ENCODE measurements at places on chromosomes 1 and 21. TPM values are rescaled to one million over a fixed set of nuclear protein-coding genes. Genes with fewer than 3 reads are reported as not detected.
A peak's percentile ranks its signal among the peaks of the same experiment; 100 is the strongest.

GRCh38 chr1:147719711-147720225, 40.6 kb downstream of the GJA5 start:
- no peaks in the 10 kb centered on the region for H3K4me1 ChIP-seq
- H3K27me3 ChIP-seq: no peaks in the 10 kb centered on the region
- H3K27ac ChIP-seq: no peak overlapping the region
- no peak for DNase-seq
- no peaks in the 10 kb centered on the region for H3K36me3 ChIP-seq
- no peak overlapping the region for H3K4me3 ChIP-seq

DNA sequence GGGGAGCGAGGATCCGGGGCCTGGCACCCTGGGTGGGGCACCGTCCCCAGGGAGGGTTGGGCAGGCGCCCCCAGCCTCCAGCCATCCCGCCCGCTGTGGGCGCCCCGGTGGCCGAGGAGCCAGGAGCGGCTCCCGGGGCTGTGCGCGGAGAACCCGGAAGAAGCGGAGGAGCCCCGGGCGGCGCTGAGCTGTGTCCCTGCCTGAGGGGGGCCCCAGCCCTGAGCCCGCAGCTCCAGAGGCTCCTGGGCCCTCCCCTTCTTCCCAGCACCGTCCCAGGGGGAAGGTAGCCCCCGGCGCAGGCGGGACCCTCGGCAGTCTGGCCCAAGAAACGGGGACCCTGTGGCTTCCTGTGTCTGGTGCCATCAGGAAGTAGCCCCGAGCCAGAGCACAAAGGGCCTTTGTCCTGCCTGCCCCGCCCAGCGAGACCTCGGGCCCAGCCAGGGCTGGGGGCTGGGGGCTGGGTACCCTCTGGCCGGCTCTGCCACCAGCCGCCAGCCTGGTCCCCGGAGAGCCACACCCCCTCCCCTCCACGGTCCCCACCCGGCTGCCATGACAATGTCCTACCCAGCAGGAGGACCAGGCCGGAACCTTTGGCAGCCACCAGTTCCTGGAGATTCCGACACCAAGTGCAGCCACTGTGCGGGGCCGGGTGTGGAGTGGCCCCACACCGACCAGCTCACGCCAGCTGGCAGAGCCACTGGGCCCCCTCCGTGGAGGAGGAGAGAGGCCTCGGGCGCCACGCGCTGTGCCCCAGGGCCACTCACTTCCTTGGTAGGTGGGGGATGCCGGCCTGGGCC, 15.6 kb upstream of the TTLL10 start:
- DNase-seq: no peak
- H3K4me3 ChIP-seq: peak overlapping the region; percentile 79
- H3K27ac ChIP-seq: peak overlapping the region; percentile 84
- H3K4me1 ChIP-seq: peaks cover 11% of the 10 kb centered on the region
- H3K36me3 ChIP-seq: no peaks in the 10 kb centered on the region

DNA sequence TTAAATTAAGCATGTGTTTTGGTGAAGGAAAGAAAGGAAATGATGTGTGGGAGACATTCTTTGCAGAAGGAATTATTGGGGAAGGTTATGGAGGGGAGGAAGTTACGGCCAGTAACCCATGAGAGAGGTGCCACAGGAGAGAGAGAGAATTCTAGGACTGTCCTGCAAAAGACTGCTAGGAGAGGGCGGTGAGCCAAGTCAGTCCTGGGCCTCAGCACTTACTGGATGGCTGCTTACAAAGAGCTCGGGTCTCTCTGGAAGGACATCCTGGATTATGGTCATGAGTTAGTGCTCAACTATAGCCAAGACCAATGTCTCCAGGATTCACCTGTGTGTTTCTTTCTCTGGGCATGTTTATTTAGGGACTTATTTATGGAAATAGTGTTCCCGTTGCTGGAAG, 74.4 kb upstream of the HSD17B7 start:
- peak overlapping the region; percentile 37 for H3K27ac ChIP-seq
- peaks cover 62% of the 10 kb centered on the region for H3K4me1 ChIP-seq
- peaks cover 3% of the 10 kb centered on the region for H3K36me3 ChIP-seq
- H3K4me3 ChIP-seq: no peak overlapping the region
- no peaks in the 10 kb centered on the region for H3K27me3 ChIP-seq
- DNase-seq: no peak

GRCh38 chr1:237717106-237717505, 173.6 kb downstream of the ZP4 start:
- no peaks in the 10 kb centered on the region for H3K4me1 ChIP-seq
- H3K36me3 ChIP-seq: no peaks in the 10 kb centered on the region
- no peak overlapping the region for H3K4me3 ChIP-seq
- H3K27ac ChIP-seq: no peak overlapping the region

- DNase-seq: no peak
- H3K27ac ChIP-seq: no peak overlapping the region
- H3K27me3 ChIP-seq: no peaks in the 10 kb centered on the region
- no peak overlapping the region for H3K4me3 ChIP-seq
- H3K36me3 ChIP-seq: no peaks in the 10 kb centered on the region
- H3K4me1 ChIP-seq: no peaks in the 10 kb centered on the region
These were observed 65.9 kb downstream of the CLIC6 start for GRCh38 chr21:34734696-34735095.

DNA sequence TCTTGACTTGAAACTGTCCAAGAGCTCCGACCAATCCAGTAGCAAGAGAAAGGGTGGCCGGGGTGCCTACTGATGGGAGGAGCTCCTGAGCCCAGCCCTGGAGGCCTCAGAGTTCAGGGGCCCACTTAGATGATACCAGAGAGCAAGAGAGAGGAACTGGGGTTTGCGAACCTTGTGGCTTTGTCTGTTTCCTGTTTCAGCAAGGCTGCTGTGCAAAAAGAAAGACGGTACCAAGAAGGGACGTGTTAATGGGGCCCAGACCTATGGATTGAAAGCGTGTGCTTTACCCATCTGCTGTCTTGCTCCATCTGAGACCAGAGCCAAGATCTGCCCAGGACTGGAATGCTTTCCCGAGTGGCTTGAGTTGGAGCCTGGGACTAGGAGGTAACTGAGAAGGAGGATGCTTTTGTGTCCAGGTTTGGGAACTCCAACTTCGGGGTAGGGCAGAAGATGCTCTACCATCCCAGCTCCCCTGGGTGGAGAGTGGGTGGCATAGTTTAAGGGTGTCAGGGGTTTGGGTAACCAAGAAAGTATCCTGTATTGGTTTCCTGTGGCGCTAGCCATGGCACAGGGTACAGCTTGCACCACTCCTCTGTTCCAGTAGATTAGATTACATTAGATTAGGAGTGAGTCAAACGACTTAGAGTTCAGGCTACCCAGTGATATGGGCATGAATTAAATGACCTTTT, at the start of gene TRAF3IP3:
TRAF3IP3 (plus strand) TSS at position 128 of the 689 bp plus-strand sequence. CDS start 3,987 bp downstream, outside the sequence.
- H3K4me3 ChIP-seq: no peak within 1 kb of the TSS
- no peaks in the 10 kb centered on the region for H3K36me3 ChIP-seq
- no peak within 1 kb of the TSS for H3K27ac ChIP-seq
- DNase-seq: no peak

DNA sequence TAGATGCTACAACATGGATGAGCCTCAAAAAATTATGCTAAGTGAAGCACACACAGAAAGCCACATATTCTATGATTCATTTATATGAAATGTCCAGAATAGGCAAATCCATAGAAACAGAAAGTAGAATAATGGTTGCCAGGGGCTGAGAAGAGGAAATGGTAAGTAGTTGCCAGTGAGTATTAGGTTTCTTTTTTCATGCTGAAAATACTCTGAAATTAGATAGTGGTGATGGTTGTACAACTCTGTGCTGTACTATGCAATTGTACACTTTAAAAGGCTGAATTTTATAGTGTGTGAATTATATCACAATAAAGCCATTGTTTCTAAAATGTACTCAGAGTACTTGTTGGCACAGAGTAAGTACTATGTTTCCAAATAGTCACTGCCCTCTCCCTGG, 15.5 kb upstream of the GFI1 start:
- no peaks in the 10 kb centered on the region for H3K36me3 ChIP-seq
- H3K4me3 ChIP-seq: no peak overlapping the region
- no peak for DNase-seq
- H3K27ac ChIP-seq: no peak overlapping the region
- no peaks in the 10 kb centered on the region for H3K27me3 ChIP-seq

DNA sequence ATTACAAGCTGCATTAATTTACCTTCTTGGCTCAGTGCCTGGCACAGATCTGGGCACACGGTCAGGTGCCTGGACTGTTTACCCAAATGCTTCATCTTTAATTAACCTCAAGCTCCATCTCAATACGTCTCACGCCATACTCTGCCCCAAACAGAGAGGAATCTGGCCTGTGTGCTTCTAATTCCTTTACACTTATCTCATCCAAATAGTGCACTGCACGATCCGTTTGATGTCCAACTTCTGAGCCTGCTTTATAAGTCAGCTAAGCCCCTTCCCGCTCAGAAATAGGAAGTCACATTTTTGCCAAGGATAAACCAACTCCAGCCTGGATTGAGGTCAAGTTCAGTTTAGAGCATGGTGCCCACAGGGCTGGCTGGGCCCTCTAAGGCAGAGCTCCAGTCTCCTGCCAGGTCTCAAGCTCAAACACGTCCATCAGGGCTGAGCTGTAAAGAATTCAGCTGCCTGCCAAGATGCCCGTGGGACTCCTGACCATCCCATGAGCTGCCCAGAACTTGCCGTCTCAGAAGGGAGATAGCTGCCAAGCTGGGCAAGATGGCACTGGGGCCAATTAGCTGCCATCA, 233.5 kb downstream of the TRABD2B start:
- peak overlapping the region; percentile 30 for H3K27ac ChIP-seq
- H3K36me3 ChIP-seq: no peaks in the 10 kb centered on the region
- no peak overlapping the region for H3K4me3 ChIP-seq
- no peak for DNase-seq
- peaks cover 23% of the 10 kb centered on the region for H3K4me1 ChIP-seq

- no peaks in the 10 kb centered on the region for H3K36me3 ChIP-seq
- H3K27me3 ChIP-seq: no peaks in the 10 kb centered on the region
- no peaks in the 10 kb centered on the region for H3K4me1 ChIP-seq
- no peak for DNase-seq
- H3K4me3 ChIP-seq: no peak overlapping the region
- no peak overlapping the region for H3K27ac ChIP-seq
These were observed 40.1 kb upstream of the MYSM1 start for GRCh38 chr1:58739856-58740466.

GRCh38 chr1:151720554-151720953, 768 bp upstream of the RIIAD1 start:
- H3K27ac ChIP-seq: peak overlapping the region; percentile 85
- peaks cover 7% of the 10 kb centered on the region for H3K27me3 ChIP-seq
- H3K4me1 ChIP-seq: peaks cover 40% of the 10 kb centered on the region
- H3K4me3 ChIP-seq: peak overlapping the region; percentile 60
- no peaks in the 10 kb centered on the region for H3K36me3 ChIP-seq
- DNase-seq: no peak

GRCh38 chr1:59258412-59259032, 38.4 kb upstream of the FGGY start:
- no peaks in the 10 kb centered on the region for H3K27me3 ChIP-seq
- H3K27ac ChIP-seq: no peak overlapping the region
- peaks cover 17% of the 10 kb centered on the region for H3K4me1 ChIP-seq
- no peak for DNase-seq
- no peak overlapping the region for H3K4me3 ChIP-seq
- no peaks in the 10 kb centered on the region for H3K36me3 ChIP-seq

DNA sequence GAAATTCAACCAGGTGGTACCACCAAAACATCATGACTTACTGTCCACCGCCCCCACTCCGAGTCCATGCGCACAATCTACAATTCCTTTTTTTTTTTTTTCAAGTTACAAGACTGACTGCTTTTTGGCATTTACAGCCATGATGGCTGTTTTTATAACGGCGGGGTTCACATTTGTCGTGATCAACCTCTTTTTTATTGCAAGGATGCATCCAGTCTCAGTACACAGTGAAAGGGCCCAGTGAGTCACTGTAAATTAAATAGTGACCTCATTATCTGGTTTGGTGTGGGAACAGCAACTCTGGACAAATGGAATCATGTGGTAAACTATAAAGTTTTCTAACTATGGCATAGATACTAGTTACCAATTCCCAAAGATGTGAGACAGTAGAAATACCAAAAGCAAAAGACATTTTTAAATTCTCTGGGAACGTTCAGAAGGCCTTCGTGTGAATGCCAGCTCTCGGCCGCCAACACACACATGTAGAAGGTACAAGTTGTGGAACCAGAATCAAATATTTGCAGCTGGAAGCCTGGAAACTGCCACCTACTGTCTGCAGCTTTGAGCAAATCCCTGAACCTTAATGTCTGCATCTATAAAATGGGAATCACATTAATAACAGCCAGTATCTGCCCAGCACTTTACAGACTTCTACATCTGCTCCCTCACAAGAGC, 4.9 kb downstream of the GLIS1 start:
- no peaks in the 10 kb centered on the region for H3K36me3 ChIP-seq
- no peak overlapping the region for H3K27ac ChIP-seq
- DNase-seq: no peak
- H3K27me3 ChIP-seq: peaks cover 4% of the 10 kb centered on the region

DNA sequence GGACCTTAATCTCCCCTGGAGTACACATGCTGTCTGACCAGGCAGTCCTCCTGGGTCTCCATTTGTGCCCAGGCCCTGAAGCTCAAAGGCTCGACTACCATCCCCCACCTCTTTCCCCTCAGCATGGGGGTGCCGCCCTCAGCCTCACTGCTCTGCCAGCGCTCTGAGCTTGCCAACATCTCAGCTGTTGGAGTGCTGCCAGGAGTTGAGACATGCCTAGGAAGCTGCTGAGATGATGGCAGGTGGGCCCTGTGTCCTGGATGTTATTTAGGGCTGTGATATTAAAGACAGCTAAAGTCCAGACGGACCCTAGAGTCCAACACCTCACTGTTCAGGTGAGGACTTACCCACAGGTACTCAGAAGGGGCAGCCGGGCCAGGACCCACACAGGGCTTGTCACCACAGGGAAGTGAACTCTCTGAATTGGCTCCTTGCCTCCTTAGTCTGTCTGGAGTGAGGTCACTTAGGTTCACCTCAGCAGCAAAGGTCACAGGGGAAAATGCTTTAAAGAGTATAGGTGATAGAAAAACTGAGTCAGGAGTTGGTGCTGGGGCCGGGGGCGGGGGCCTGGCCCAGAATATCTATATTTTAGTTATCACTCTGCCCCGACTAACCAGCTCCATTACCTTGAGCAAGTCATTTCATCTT, 19.7 kb upstream of the KCNC4 start:
- no peak overlapping the region for H3K27ac ChIP-seq
- H3K4me3 ChIP-seq: no peak overlapping the region
- H3K36me3 ChIP-seq: no peaks in the 10 kb centered on the region
- peaks cover 49% of the 10 kb centered on the region for H3K4me1 ChIP-seq
- DNase-seq: no peak
- H3K27me3 ChIP-seq: no peaks in the 10 kb centered on the region

GRCh38 chr1:223771469-223771813, 59.1 kb downstream of the CAPN2 start:
- no peaks in the 10 kb centered on the region for H3K27me3 ChIP-seq
- DNase-seq: no peak
- H3K36me3 ChIP-seq: peaks cover 82% of the 10 kb centered on the region

- H3K4me1 ChIP-seq: peaks cover 51% of the 10 kb centered on the region
- DNase-seq: peak; percentile 96
- no peaks in the 10 kb centered on the region for H3K27me3 ChIP-seq
- peak within 1 kb of the TSS; percentile 90 for H3K4me3 ChIP-seq
These were observed at the start of gene CREG1 for GRCh38 chr1:167553136-167554027. Gene CREG1, minus strand, starts transcription at chr1:167553762.

Gene TDRD5
- total RNA-seq: not detected

Gene CFAP57
- not detected for total RNA-seq

Gene ARHGAP30
- 14.1 TPM for total RNA-seq

Gene ADPRS
- total RNA-seq: 45.8 TPM

Gene PGLYRP4
- not detected for total RNA-seq

Gene BEND5
- 4.6 TPM for total RNA-seq

Gene ATP8B2
- total RNA-seq: 131 TPM

Gene TBX15
- 1.2 TPM for total RNA-seq

Gene HTR1D
- total RNA-seq: not detected

Gene KRTAP12-2
- total RNA-seq: not detected

Data from esophagus muscularis mucosa (tissue), 4 donors.